Activated CD4-positive, alpha-beta T cell treated with anti-CD3 and anti-CD28 coated beads for 24 hours (primary cell): ENCODE measurements at places on chromosomes 7 and 10.

- no peak for DNase-seq
These were observed 347.8 kb downstream of the ETV1 start for GRCh38 chr7:13641714-13642113.

DNA sequence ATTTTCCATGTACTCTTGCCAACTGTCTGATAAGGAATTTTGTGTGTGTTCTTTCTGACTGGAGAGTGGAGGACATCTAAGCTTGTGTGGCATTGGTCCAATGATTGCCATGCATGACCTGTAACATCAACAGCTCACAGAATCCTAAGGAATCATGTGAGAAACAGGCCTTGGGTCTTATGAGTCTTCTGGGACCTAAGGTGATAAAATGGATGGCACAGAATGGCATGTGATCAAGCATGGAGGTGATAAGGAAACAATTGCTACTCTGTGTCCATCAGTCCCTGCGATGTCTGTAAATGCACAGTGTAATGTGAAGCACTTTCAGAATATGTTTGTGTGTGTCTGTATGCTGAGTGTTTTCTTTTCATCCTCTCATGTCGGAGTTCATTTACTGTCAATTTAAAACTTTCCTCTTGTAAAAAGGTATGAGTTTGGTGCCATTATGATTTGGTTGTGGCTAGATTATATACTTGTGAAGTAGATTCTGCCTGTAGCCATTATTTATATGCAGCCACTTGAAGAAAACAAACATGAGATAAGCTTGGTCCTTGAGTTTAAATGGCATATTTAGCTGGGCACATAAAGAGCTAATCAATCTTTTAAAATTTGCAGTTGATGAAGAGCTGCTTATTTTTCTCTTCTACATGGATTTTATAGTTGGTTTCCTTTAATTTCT is 127.5 kb downstream of the VPS50 start:
- DNase-seq: no peak

DNA sequence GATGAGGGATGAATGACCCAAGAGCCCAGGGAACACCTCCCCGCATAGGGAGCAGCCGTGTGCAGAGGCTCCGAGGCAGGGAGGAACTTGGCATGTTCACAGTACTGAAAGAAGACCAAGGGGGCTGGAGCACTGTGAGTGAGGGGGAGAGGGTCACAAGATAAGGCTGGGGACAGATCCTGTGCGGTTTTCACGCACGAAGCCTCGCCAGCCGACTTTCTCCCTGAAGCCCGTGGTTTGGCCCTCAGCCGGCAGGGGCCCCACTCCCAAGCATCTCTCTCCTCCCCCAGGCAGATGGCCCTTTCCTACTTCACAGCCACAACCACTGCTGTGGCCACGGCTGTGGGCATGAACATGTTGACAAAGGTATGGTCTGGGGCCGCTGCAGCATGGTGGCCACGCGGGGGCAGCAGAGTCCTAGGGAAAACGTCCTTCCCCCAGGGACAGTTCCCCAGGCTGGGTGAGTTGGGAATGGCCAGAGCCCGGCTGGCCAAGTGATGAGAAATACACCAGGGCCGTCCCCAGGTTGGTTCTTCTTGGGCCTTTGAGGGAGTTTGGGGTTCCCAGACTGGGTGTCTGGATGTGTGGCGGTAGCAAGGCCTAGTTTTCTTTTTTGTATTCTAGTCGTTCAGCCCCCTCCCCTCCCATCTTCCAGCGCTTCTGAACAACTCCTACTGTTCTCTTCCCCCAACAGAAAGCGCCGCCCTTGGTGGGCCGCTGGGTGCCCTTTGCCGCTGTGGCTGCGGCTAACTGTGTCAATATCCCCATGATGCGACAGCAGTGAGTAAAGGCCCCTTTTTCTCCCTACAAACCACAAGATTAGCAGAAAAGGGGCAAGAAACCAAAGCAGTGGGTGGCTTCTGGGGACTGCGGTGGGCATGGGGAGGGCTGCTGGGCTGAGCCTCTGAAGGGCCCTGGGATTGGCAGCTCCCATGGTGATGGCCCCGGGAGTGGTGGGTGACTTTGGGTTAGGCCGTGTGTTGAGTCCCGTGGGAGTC is 14.4 kb upstream of the WBP1L start:
- peak; percentile 34 for DNase-seq

DNA sequence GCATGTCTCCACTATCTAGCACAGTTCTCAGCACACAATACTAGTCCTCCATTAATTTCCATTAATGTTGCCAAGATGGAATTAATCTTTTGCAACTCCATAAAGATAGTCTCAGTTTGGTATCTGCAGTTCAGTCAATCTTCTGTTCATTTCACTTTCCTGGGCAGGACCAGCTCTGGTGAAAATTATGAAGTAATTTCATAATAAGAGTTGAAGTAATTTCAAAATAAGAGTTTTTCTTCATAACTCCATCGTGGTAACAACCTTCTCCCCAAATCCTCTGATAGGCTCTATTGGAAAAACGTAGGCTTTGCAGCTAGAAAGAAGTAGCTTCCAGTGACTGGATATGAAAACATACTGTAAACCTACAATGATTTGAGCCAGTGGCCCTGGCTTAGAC is 618.2 kb downstream of the TYW1 start:
- DNase-seq: no peak

DNA sequence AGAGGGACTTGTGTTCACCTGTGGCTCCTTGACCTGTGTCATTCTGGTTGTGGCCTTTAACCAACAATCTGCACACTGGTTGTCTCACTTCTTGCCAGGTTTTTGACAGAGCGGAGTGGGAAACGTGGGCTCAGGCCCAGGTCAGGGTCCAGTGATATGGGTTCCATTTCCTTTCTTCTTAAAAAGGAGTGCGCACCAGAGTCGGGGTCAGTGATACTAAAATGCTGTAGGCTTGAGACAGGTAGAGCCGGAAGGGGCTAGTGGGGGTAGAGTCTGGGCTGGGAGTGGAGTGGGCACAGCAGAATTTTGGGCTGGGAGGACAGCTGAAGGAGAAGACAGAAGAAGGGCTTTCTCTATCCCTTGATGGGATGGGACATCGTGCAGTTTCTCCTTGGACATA is 61.2 kb downstream of the SH2D4B start:
- DNase-seq: no peak

DNA sequence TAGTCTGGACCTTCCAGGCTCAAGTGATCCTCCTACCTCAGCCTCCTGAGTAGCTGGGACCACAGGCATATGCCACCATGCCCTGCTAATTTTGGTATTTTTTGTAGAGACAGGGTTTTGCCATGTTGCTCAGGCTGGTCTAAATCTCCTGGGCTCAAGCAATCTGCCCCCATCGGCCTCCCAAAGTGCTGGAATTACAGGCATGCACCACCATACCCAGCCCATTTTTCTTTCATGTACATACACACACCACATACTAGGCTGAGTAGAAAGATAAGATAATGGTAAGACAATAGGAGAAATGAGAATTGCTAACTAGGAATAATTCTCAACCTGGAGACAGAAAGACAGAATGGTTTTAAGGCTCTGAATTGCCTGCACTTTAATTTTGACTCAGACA is 83.8 kb downstream of the CPEB3 start:
- no peak for DNase-seq

- peak; percentile 20 for DNase-seq
These were observed 345.0 kb downstream of the REEP3 start for GRCh38 chr10:63866075-63866746.

DNA sequence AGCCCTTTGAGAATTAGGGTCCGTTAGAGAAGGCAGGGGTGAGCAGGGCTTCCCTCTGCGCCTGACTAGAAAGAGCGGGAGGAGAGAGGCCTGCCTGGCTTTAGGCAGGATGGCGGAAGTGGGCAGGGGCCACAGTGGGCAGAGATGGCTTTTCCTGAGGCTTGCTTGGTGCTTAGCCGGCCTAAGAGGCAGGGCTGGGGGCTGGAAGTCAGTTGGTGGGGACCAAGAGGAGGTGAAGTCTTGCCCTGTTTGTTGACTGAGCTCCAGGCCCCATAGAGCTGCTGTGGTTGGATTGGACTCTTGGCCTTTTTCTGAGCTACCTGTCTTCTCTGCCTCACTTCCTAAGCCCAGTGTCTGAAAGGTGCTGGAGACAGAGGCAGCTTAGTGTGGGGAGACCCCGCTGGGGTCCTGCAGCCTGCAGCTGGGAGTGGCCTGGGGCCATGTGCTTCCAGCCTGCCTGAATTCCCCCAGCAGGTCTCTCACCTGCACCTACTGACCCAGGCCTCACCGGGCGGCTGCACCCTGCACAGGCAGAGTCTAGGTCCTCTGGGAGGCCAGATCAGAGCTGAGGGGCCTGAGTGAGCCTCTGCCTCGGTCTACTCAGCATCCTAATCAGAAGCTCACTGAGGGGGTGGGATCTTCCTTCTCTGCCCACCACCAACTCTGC is 4.8 kb downstream of the FAM241B start:
- DNase-seq: no peak

GRCh38 chr10:114304017-114304570 is 65.0 kb downstream of the VWA2 start:
- DNase-seq: peak; percentile 73

GRCh38 chr7:117825132-117825531 is 48.1 kb downstream of the CTTNBP2 start:
- no peak for DNase-seq

DNA sequence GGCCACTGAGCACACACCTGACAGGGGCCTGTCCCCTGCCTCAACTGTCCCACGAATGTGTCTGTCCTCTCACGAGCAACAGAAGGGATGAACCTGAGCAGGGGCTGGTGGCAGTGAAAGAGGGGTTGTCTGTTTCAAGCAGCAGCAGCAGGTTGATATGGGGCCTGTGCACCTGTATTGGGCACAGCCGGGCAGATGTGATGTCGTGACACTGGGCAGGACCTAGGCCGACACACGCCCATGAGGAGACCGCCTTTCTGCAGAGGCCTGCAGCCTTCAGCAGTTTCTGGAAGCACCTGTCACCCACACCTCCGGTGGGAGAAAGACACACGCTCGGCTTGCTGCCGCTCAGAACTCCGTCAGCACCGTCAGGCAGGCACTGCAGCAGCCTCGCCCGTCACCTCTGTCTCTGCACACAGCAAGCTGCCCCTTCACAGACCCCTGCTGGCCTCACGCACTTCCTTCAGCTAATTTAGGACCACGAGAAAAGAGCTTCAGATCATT is 48.5 kb downstream of the AMZ1 start:
- DNase-seq: no peak

DNA sequence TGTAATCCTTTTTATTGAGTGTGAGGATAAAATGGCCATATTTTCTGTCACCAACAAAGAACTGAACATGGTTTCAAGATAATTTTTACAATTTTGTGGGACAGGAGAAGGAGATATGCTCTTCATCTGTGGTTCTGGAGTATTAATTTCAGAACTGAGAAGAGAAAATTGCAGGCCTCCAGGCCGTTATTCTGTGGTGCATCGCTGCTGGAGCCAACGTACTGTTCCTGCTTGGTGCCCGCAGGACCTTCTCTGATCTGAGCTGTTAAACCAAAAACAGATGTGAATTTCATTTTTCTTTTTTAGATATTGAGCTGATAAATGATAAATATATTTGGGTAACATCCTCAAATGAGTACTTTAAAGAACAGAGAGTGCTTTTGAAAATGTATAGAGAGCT is 63.9 kb downstream of the IKZF1 start:
- no peak for DNase-seq

GRCh38 chr10:13739183-13739582 is 152.4 kb downstream of the PRPF18 start:
- no peak for DNase-seq

DNA sequence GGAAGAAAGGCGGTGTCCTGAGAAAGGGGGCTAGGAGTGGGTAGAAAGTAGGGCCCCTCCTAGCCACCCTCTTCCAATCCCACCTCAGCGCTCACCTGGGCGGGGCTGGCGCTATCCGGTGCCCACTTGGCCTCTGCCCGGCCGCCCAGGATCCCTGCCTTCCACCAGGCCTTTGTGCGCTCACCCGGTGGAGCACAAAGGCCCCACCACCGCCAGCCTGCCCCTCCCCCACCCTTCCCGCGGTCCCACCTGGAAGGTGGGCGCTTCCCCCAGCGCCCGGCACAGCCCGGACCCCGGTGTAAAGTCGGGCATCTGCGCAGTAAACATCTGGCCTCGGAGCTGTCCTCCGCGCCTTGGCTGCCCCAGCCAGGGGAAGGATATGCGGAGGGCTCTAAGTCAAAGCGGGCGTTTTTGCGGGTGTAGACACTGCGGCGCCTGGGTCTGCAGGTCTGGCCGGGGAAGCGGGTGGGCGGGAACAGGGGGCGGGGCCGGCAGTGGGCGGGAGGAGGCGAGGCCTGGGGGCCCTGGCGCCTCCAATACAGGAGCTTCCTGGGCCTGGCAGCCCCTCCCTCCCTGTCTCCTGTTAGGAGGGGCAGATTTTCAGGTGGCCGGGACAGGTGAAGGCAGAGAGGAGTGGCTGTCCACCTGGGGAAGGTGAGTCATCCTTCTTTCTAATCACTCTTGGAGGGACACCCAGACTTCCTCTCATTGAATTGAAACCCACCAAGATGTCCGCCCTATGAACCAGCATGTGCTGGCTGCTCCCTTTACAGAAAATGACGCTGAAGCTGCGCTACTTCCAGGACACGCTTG is 49.3 kb downstream of the PNLIPRP2 start:
- DNase-seq: no peak

DNA sequence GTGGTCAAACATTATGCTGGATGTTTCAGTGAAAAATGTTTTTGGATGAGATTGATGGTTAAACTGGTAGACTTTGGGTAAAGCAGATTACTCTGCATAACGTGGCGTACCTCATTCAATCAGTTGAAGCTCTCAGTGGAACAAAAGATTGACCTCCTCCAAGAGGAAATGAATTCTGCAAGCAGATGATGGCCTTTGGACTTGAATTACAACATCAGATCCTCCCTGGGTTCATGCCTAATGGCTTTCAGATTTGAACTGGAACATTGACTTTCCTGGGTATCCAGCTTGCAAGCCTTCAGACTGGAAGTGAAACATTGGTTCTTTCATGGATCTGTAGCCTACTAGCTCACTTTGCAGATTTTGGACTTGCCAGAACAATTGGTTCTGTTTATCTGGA is 169.3 kb upstream of the MALRD1 start:
- no peak for DNase-seq

DNA sequence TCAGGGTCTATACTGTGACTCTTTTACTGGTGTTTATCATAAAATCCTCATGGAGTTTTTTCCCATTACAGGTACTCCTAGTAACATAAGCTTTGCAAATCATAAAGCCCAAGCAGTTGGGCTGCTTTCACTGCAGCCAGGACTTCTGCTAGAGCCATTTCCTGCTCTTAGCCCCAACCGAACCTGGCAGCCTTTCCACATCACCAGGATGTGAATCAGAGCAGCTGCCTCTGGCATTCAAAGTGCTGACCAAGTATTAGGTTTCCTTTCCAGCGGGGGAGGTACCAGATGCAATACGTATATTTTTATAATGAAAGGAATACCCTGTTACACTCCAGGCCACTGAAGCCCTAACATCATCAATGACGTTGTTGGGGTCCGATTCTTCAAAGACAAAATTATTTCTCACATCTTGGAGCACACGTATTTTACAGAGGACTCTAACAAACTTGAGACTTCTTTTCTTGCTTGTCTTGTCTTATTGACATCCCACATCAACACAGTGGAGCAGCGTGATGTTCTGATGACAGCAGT is 3.6 kb upstream of the HTR5A start:
- no peak for DNase-seq

GRCh38 chr7:74371381-74372341 is 82.0 kb upstream of the GTF2IRD1 start:
- DNase-seq: no peak
